ENCODE measurements at places on chromosomes 13 and 19.

- no peak for DNase-seq
These were observed 12.6 kb downstream of the LSM4 start for GRCh38 chr19:18310118-18310909.

DNA sequence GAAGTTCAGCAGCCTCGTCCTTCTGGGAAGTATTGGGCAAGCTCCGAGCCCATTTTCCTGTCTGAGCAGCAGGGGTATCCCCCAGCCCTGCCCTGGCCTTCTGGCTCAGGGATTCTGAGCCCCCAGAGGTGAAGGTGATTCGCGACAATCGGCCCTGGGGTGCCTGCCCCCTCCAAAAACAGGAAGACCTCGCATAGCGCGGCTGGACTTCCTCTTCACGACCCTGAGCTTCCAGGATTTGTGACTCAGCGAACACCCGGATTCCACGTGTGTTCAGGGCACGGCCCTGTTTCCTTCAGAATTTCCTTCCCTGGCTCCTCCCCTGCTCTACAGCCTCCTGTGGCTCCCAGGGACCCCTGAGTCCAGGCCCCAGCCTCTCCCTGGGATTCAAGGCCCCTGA, at the start of gene SEMA6B:
Gene SEMA6B (minus strand): TSS at position 116 of the 400 bp plus-strand sequence. CDS start 1,227 bp downstream, outside the sequence.
- DNase-seq = no peak

GRCh38 chr19:44795398-44795987, 13.4 kb upstream of the BCAM start:
- DNase-seq = no peak

GRCh38 chr13:109767023-109767422, 19.4 kb downstream of the IRS2 start:
- DNase-seq = no peak

DNA sequence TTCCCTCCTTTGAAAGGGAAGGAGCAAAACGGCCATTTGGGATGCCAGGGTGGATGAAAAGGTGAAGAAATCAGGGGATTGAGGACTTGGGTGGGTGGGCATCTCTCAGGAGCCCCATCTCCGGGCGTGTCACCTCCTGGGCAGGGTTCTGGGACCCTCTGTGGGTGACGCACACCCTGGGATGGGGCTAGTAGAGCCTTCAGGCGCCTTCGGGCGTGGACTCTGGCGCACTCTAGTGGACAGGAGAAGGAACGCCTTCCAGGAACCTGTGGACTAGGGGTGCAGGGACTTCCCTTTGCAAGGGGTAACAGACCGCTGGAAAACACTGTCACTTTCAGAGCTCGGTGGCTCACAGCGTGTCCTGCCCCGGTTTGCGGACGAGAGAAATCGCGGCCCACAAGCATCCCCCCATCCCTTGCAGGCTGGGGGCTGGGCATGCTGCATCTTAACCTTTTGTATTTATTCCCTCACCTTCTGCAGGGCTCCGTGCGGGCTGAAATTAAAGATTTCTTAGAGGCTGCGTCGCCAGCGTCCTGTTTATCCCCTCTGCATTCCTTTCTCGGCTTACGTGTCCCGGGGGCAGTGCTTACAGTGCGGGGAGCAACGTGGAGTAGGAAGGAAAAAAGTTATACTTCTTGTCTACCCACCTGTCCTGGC, 15.2 kb upstream of the S1PR4 start:
- DNase-seq = peak; percentile 74

DNA sequence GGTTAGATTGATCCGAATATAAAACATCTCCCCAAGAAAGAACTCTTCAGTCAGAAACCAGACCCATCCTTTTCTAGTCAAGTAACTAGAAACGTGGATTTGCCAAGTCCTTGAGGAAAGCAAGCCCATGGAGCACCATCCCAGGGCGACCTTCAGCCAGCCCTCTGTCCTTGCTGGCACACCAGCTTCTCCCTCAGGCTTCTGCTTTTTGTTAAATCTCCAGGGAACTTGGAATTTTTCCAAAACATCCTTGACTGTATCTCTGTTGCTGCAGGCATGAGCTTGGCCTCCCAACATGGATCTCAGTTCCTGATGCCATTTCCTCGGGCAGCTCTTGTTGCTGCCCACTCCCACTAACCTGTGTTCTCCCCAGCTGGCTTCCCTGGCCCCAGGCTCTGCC, 27.1 kb upstream of the C1QTNF9 start:
- no peak for DNase-seq

GRCh38 chr19:29711584-29712132, 3.4 kb downstream of the C19orf12 start:
- no peak for DNase-seq

GRCh38 chr13:25910243-25910642, 141.6 kb downstream of the SHISA2 start:
- DNase-seq = no peak

GRCh38 chr13:40096357-40096901, 441.0 kb downstream of the COG6 start:
- DNase-seq = no peak

DNA sequence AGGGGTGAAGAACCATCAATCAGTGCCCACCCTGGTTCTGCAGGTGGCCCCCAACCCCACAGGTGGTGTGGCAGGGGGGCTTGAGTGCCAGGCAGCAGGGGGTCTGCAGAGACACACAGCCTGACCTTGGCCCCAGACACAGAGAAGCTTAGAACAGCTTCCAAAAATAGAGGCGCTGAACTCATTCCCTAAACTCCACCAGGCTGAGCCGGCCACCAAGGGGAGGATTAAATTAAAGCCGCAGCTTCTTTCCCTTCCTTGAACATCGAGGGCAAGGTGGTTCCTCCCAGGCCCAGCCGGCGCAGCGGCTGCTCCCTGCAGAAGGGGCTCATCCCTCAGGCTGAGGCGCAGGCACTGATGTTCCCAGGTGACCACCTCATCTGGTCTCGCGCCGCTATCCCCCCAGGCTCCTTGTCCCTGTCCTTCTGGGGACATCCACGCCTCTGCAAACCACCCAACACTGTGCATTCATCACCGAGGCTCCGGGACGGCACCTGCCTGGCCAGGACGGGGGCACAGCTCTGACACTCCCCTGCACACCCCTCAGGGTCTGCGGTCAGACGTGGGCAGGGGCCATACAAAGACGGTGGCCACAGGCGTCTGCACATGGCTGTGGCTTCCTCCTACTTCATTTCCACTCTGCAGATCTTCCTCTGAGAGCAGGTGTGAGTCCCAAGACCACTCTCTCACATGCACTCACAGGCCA, 30.9 kb downstream of the LAMP1 start:
- DNase-seq = no peak

GRCh38 chr13:78105656-78106055, 187.0 kb upstream of the EDNRB start:
- no peak for DNase-seq

DNA sequence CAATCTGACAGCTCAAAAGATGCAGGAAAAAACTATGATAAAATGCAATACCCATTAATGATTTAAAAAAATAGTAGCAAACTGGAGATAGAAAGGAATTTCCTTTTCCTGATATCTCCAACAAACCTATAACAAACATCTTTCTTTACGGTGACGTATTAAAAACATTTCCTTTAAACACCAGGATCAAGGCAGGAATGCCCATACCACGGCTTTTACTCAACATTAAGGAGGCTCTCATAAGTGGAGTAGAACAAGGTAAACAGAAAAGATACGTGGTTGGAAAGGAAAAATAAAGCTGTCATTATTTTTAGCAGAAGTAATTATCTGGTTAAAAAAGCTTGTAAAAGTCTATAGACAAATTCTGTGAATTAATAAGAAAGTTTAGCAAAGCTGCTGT, 61.1 kb downstream of the MIPEP start:
- DNase-seq = no peak

- DNase-seq = peak; percentile 88
These were observed 2.7 kb downstream of the SLC27A1 start for GRCh38 chr19:17473041-17473440.

DNA sequence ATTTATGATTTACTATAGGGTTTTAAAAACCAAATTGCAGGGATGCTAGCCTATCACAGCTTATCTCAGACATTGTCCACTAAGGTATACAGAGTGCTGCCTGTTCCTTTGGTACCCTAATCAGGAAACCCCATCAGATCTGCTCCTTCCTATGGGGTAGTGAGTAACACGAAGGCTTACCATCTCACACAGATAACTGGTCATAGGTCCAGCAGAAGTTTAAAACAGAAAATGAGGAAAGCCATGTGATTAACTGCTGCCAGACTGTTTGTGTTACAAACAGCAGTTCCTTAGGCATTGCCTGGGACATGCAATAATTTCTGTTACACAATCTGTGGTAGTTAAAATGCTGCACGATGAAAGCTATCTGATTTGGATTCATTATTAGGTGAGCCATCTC, 53.5 kb upstream of the ALOX5AP start:
- DNase-seq = peak; percentile 76

- DNase-seq = no peak
These were observed 157.7 kb downstream of the ATP8A2 start for GRCh38 chr13:25529425-25529824.

DNA sequence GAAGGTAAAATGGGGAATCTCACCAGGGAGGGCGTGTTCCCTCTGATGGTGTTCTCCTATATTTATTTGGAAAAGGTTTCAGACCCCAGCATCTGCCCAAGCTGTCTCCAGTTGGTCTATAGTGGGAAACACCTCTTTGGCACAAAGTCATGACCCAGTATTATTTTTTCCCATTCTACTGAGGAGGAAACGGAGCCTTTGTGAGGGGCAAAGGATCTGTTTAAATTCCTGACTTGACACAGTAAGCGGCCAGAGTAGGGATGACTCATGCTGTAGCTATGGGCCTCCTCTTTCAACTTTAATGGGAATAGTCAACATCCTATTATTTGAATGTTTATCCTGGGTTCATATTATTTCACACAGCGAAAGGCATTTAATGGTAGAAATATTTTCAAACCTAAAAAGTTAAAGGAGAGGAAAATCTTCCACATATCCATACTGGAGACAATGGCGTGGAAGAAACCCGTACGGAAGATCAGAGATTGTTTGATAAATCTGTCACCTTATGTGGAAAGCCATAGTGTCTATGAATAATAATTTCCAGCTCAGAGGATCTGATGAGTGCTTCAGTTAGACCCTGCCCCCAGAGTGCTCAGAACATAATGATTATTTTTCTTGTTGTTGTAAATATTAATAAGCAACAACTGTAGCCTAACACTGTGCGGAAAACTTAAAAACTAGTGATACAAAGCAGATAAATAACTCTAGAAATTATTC, 126.0 kb downstream of the FOXO1 start:
- DNase-seq = peak; percentile 73

- DNase-seq = no peak
These were observed 7.7 kb downstream of the DZIP1 start for GRCh38 chr13:95636853-95637252.

DNA sequence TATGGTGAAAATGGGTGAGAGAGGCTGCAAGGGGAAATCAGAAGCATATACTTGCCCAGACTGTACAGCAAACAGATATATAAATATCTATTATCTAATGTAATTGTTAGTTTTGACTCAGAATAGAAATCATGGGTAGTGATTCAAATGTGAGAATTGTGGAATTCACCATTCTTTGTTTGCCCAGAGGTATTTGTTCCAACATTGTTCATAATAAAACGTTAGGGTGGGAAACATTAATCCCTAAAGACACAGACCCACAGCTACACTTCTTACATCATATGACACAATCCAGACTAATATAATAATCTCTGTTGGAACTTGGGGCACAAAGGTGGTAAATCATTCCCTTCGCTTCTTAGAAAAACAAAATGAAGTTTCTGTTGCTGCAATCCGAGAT, 646.5 kb upstream of the SLITRK6 start:
- peak; percentile 5 for DNase-seq

GRCh38 chr13:27583645-27584044, 36.7 kb downstream of the LNX2 start:
- peak; percentile 22 for DNase-seq

DNA sequence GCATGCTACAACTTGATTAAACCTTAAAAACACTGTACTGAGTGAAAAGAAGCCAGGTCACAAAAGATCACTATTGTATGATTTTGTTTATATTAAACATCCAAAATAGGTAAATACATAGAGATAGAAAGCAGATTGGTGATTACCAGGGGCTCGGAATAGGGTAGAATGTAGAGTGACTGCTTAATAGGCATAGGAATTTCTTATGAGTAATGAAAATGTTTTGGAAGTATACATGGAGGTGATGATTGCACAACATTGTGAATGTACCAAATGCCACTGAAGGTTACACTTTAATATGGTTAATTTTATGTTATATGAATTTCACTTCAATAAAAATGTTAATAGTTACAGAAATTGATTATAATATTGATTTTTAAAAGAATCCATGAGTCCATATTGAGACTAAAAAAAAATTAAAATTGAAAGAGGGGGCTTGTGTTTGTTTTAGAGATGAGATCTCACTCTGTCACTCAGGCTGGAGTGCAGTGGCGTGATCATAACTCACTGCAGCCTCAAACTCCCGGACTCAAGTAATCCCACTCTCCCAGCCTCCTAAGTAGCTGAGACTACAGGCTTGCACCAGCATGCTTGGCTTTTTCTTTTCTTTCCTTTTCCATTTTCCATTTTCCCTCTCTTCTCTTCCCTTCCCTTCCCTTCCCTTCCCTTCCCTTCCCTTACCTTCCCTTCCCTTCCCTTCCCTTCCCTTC, 85.1 kb downstream of the FNDC3A start:
- peak; percentile 78 for DNase-seq

GRCh38 chr19:50272263-50272897, 56.8 kb downstream of the KCNC3 start:
- no peak for DNase-seq

GRCh38 chr13:90968166-90968904, 379.2 kb upstream of the MIR17HG start:
- peak; percentile 40 for DNase-seq

GRCh38 chr19:51136851-51137551, 5.1 kb upstream of the SIGLEC7 start:
- DNase-seq = no peak

DNA sequence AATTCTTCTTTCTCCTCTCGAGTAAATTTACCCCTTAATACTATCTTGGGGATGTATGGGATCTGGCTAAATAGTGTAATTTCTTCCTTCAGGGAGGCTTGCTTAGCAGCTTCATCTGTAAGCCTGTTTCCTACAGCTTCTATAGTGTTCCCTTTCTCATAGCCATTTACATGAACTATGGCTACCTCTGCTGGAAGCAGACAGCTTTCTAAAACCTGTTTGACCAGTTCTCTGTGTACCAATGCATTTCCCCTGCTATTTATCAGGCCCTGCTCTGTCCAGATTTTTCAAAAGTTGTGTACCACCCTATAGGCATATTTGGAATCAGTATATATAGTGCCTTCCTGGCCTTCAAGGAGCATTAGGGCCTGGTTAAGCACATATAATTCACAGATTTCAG, 113.6 kb upstream of the PCDH9 start:
- DNase-seq = no peak

DNA sequence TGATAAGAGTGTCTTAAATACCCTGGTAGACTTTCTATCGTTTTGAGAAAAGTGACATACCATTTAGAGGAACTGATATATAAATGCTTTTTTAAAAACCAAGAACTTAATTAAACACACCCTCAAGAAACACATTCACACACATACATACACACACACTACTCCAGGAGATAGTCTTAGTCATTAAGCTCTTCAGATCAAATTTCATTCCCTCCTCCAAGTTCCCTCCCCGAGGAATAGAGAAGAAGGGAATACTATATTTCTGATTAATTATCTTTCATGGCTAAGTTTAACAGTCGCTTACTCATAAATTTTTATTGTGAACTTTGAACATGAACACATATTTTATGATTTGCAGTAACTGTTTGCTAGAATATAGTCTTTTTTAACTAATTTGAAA, 1109.5 kb downstream of the SLITRK1 start:
- DNase-seq = peak; percentile 32

- no peak for DNase-seq
These were observed 9.9 kb downstream of the GRIK5 start for GRCh38 chr19:42060117-42060516.
